ENCODE measurements at places on chromosomes 2 and 18.

GRCh38 chr18:26813043-26813442 is 52.5 kb downstream of the AQP4 start:
- DNase-seq: no peak

DNA sequence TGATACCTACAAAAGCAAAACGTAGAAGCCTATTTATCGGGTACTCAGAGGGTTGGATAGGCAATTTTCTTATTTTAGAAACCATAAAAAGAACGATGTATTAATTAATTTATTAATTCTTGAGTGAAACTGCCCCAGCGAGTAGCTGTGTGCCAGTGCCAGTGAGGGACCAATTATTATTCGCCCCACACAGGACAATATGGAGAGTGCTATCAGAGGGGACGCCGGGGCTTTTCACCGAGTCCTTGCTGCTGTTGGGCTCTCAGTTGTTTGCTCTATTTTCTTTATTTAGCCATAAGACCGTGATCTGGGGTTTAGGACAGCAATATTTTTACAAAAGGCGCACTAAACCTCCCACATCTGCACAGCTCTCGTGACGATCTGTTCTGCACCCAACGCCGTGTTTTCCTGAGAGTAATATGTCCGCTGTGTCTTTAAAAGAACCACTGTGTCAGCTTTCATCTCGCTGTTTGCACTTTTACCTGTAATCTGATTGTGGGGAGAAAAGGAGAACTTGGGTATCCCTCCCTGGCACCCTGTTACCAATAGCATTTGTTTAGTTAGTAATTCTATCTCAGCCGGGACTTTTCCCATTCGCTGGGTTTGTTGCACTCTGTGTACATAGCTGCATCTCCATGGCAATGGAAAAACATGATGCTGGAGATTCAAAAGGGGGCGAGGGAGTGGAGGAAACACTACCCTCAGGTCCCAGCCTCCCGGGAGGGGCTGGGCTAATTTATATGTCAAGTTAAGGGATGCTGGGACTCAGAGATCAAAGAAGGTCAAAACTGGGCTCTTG is 30.1 kb upstream of the ZNF516 start:
- DNase-seq: peak; percentile 29

DNA sequence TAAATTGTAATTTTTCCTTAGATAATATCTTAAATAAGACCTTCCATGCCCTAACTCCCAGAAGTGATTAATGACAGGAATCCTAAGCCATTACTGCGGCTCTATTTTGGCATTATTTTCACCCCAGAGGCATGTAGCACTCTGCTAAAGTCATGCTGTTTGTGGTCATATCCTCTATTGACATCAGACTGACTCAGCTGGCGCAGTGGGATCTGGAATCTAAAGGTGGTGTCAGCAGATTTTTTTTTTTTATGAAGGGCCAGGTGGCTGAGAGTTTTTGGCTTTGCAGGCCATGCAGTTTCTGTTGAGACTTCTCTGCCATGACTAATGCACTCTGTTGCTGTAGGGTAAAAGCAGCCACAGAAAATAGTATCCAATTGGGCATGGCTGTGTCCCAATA is 64.1 kb upstream of the ACVR1C start:
- no peak for DNase-seq

GRCh38 chr2:43218155-43218701 is 8.2 kb downstream of the ZFP36L2 start:
- DNase-seq: no peak

GRCh38 chr2:219218217-219218731 is 484 bp downstream of the ABCB6 start:
- DNase-seq: peak; percentile 19

DNA sequence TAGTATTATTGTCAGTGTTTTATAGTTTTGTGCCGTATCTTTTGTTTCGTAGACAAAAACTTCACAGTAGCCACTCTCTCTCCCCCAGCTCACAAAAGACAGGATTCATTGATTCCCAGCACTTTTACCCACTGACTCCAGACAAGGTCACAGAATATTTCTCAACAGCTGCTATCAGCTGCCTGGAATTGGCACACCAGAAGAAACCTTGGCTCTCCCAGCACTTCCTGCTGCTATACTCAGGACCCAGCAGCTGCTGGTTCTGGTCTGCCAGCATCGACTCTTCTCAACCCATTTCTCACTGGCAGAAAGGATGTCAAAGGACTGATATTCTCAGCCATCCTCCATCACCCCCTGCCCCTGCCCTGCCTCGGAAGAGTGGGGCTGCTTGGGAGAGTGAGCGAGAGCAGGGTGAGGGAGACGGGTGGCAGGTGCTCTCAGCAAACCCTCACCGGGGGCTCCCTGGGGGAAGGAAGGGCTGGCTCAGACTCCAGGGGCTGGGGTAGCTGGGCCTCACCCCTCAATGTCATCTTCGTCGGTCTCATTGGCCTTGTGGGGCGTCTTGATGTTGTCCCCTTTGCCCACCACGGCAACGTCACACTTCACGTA is 6.1 kb upstream of the OTOF start:
- DNase-seq: no peak

GRCh38 chr18:3450012-3450798 is at the start of gene TGIF1:
TGIF1 (plus strand) TSS chr18:3450172; CDS start chr18:3450490, 318 bp downstream.
- DNase-seq: peak; percentile 80

- peak; percentile 83 for DNase-seq
Measured at GRCh38 chr2:98412751-98413458, 31.8 kb upstream of the INPP4A start.

GRCh38 chr2:14297340-14297739 is 335.2 kb upstream of the LRATD1 start:
- DNase-seq: no peak

GRCh38 chr2:10245021-10245420 is 57.7 kb upstream of the HPCAL1 start:
- no peak for DNase-seq

GRCh38 chr2:7097353-7097895 is 180.2 kb downstream of the RNF144A start:
- DNase-seq: peak; percentile 73

DNA sequence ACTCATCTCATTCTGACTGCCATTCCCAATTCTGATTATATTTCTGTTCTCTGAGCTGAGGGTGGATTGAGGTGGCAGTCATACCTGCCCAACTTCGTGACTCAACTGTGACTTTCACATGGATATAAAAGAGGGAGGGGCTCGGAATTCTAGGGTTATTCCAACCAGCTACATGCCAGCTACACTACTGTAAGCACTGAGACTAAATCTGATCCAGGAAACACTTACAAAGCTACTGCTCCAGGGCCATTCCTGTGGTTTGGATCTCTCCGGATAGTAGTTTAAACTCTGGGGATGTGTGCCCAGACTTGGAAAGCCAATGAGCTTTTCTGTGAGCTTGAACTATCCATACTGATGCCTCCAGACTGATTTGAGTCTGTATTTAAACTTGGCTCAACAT is 7.9 kb downstream of the MAP2 start:
- DNase-seq: no peak

- no peak for DNase-seq
Measured at GRCh38 chr2:181683518-181684453, 3.5 kb upstream of the NEUROD1 start.

GRCh38 chr2:237714690-237715458 is 83.7 kb upstream of the RBM44 start:
- no peak for DNase-seq

DNA sequence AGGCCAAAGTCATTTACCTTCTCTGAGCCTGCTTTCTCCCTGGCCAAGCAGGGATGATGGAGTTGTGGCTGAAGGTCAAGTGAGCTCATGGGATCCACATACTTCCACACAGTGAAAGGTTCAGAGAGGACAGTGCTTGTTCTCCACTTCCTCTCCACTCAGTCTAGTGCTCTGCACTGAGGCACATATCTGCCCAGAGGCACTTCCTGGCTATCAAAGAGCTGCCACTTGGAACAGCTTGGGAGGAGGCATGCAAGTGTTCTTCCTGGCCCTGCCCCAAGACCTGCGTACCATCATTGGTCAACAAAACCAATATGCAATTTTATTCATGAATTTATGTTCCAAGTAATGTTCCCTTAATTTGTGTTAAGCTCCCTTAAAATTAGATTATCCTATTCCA is 71.9 kb downstream of the RNF152 start:
- DNase-seq: no peak

- DNase-seq: no peak
Measured at GRCh38 chr2:25617948-25618646, 55.3 kb downstream of the DTNB start.

- DNase-seq: no peak
Measured at GRCh38 chr2:130369311-130369964, 13.6 kb downstream of the PTPN18 start.

DNA sequence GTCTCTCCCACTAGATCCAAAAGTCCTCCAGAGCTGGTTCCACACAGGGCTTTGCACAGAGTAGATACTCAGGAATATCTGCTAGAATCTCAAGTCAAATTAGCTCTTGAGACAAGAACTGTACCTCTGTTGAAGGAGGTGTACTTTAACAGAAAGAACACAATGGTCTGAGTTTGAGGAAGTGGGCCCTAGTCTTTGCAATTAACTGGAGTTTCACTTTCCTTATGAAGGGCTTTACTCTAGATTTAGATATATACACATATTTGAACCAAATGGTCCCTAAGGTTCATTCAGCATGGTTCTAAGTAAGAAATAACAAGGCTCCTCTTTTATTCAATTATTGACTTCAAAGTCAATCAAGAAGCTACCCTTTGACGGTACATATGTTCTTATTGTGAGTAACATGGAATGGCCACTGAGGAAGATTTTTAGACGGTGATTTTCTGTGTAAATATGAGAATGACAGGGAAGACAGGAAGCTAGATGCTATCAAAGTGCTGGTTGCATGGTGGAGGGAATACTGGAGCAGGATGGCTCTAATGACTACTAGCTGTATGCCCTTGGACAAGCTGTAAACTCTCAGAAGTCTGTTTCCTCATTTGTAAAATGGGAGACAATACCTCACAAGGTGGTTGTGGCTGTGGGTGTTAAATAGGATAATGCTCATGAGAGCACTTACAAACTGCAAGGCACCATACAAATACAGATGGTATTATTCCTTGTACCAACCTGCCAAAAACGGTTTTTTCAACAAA is 73.5 kb upstream of the SERTAD2 start:
- DNase-seq: peak; percentile 47

- DNase-seq: peak; percentile 15
Measured at GRCh38 chr18:75173125-75173432, 35.9 kb downstream of the PTGR3 start.

- no peak for DNase-seq
Measured at GRCh38 chr18:62458868-62459716, 63.7 kb upstream of the ZCCHC2 start.

DNA sequence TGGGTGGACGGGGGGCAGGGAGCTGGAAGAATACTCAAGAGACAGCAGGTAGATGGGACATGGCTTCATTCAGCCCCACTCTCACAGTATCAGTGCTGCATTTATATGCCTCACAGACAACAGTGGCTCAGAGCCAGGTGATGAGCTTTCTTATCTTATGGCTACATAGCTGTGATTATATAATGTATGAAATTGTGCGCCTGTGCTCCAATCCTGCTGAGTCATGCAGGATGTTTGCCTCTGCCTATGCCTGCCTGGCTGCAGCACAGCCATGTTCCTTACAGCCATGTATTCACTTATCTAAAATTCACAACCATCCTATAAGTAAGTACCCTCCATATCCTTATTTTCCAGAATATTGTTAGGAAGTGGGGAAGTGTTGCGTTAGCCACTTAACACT is 37.7 kb upstream of the RNF103 start:
- DNase-seq: no peak

- no peak for DNase-seq
Measured at GRCh38 chr2:68272246-68272994, 20.1 kb upstream of the PPP3R1 start.

GRCh38 chr2:189234991-189235390 is 55.4 kb upstream of the COL5A2 start:
- DNase-seq: no peak

DNA sequence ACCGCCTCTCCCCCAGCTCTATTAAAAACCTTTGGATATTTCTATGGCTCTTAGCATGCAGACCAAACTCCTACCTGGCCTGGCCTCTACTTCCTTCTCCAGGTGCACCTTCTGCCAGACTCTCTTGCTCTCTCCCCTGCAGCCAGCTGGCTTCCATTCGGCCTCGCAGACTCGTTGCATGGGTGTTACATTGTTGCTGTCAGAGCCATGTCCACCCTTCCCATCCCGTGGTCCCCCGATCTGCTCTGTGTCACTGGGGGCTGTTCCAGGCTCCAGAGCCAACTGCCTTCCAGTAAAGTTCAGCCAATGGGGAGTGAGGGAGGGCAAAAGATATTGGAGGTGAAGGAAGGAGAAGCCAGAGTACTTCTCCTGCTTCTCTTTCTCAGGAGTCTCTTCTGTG is 112.5 kb upstream of the LGALSL start:
- DNase-seq: no peak

- no peak for DNase-seq
Measured at GRCh38 chr18:76544511-76545345, 49.7 kb upstream of the ZNF516 start.

GRCh38 chr2:217332866-217333265 is 473.0 kb upstream of the TNP1 start:
- DNase-seq: no peak

- DNase-seq: no peak
Measured at GRCh38 chr18:36348971-36349417, 51.5 kb downstream of the FHOD3 start.

GRCh38 chr2:188076149-188077056 is 215.3 kb upstream of the GULP1 start:
- no peak for DNase-seq

- no peak for DNase-seq
Measured at GRCh38 chr2:134235510-134236144, 18.2 kb upstream of the MGAT5 start.

DNA sequence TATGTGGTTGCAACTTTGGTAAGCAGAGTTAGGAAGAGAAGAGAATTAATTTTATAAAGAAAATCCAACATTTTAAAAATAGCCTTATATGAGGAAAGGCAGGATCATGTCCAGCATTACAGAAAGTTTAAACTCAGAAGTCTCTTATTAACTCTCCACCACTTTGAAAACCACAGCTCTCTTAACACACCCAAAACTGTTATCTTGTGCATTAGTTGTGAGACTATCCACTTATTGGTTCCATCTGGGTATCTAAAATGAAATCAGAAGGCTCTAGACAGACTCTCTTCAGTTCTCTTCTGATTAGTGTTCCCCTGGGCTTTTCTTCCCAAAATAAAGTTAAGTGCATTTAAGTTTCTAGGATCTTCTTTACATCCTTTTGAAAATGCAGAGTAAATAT is 251.5 kb downstream of the TXNL1 start:
- no peak for DNase-seq

DNA sequence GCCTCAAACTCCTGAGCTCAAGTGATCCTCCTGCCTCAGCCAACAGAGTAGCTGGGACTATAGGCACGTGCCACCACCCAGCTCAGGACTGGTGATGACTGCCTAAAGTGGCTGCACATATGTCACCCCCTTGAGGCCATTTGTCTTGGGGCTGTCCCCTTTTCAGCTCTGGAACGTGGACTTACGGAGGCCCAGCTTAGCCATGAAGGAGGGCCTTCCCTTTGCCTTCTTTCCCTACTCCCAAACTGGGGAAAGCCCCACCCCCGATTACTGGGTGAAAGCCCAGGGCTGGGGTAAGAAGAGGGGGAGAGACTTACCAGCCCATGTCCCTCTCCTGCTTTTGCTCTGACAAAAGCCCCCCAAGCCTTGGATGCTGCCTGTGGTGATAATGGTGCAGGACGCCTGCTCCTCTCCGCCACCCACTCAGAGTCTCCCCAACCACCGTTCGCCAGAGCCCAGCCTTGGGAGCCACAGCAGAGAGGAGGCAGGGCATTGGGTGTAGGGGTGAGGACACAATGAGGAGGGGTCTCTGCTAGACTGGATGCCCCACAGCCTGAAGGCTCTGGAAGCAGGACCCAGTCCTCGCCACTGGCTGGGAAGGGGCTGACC is 2.5 kb upstream of the DUSP2 start:
- DNase-seq: peak; percentile 38
